Pancreas (tissue), 10 donors: ENCODE measurements at places on chromosomes 12 and 14. TPM values are rescaled to one million over a fixed set of nuclear protein-coding genes. Genes with fewer than 3 reads are reported as not detected.

The ZC2HC1C gene
- 4.0 TPM for total RNA-seq

The CD9 gene
- total RNA-seq, result 28.6 TPM

DNA sequence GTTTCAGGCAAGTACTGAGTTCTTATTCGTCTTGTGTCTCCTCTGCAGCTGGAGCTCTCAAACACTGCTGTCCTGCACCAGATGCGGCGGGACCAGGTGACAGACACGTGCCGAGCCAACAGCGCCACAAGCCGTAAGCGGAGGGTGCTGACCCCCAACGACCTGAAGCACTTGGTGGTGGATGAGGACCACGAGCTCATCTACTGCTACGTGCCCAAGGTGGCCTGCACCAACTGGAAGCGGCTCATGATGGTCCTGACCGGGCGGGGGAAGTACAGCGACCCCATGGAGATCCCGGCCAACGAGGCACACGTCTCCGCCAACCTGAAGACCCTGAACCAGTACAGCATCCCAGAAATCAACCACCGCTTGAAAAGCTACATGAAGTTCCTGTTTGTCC is 201.2 kb downstream of the SLC41A2 start:
- H3K27ac ChIP-seq, result no peak overlapping the region
- no peak overlapping the region for H3K4me3 ChIP-seq
- no peaks in the 10 kb centered on the region for H3K27me3 ChIP-seq
- H3K4me1 ChIP-seq, result no peaks in the 10 kb centered on the region
- H3K36me3 ChIP-seq, result no peaks in the 10 kb centered on the region

- DNase-seq, result no peak
- no peaks in the 10 kb centered on the region for H3K36me3 ChIP-seq
- no peaks in the 10 kb centered on the region for H3K27me3 ChIP-seq
- no peak overlapping the region for H3K27ac ChIP-seq
- H3K4me3 ChIP-seq, result no peak overlapping the region
- no peaks in the 10 kb centered on the region for H3K4me1 ChIP-seq
Observed at GRCh38 chr14:54253195-54253947, 143.4 kb upstream of the CDKN3 start.

DNA sequence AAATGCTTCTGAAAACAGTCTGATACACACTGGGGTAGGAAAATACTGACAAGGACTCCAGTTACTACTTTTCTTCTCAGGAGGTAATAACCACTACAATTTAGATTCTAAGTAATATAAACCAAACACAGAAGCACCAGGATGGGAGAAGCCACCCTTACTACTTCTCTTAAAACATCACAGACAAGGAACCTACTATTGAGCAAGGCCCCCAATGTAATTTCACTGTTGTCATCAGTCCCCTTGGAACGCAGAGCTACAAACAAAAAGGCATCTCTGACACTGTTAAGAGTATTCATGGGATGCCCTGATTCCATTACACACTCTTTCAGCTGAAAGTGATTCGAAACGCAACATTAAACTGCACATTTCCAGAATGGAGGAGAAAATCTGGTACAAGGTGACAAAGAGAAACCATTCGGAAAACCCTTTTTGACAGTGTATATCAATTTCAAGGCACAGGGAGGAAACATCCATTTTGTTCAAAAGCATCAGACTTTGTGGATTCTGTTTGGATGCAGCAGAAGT is 185.9 kb downstream of the PPM1H start:
- H3K36me3 ChIP-seq, result no peaks in the 10 kb centered on the region
- H3K27ac ChIP-seq, result no peak overlapping the region
- H3K4me3 ChIP-seq, result no peak overlapping the region

- H3K36me3 ChIP-seq, result no peaks in the 10 kb centered on the region
- no peak overlapping the region for H3K4me3 ChIP-seq
- no peak for DNase-seq
- no peaks in the 10 kb centered on the region for H3K4me1 ChIP-seq
Observed at GRCh38 chr14:30211326-30211725, 283.7 kb upstream of the PRKD1 start.

GRCh38 chr14:22521449-22522239 is 67.4 kb downstream of the DAD1 start:
- H3K27me3 ChIP-seq, result no peaks in the 10 kb centered on the region
- no peaks in the 10 kb centered on the region for H3K36me3 ChIP-seq
- no peak overlapping the region for H3K27ac ChIP-seq
- H3K4me3 ChIP-seq, result no peak overlapping the region

DNA sequence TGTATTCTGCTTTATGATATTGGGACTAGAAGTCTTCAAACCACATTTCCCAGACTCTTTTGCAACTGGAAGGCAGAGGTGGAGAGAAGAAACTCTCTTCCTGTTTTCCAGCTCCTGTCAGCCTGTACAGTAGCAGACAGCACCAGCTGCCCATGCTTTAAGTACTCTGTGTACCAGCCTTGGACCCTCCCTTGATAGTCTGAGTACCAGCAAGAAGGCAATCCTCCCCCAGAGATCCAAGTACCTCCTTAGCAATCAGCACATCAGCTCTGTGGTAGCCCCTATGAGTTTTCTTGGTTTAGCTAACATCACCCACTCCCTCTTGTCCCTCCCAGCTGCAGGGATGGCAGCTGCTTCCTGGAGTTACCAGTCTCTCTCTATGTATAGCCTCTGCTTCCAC is 56.3 kb downstream of the STXBP6 start:
- no peaks in the 10 kb centered on the region for H3K36me3 ChIP-seq
- H3K27me3 ChIP-seq, result no peaks in the 10 kb centered on the region
- H3K4me1 ChIP-seq, result no peaks in the 10 kb centered on the region
- DNase-seq, result no peak
- no peak overlapping the region for H3K27ac ChIP-seq
